ENCODE measurements at places on chromosomes 2 and 18. TPM values are rescaled to one million over a fixed set of nuclear protein-coding genes. Genes with fewer than 3 reads are reported as not detected.

The ASIC4 gene
- total RNA-seq, result 1.0 TPM

The PREPL gene
- 46.1 TPM for total RNA-seq

The MOB1A gene
- 94.6 TPM for total RNA-seq

DNA sequence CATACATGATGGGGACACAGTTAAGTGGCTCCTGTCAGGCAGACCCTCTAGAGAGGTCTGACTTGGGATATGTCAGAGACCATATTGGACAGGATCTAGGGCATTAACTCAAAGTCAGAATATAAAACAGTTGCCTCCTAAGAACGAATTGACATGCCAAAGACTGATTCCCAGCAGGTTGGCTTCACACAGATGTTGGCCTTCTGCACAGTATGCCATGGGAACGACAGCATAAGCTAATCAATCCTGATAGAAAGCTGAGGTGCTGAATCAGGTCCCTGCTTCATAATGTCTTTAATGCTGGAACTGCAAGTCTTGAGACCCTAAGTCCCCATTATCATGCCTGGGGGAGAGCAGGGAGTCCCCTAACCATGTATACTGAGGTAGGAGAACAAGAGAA lies 165.1 kb downstream of the SRBD1 start:
- H3K4me1 ChIP-seq, result peaks cover 5% of the 10 kb centered on the region
- H3K36me3 ChIP-seq, result no peaks in the 10 kb centered on the region
- no peaks in the 10 kb centered on the region for H3K27me3 ChIP-seq

DNA sequence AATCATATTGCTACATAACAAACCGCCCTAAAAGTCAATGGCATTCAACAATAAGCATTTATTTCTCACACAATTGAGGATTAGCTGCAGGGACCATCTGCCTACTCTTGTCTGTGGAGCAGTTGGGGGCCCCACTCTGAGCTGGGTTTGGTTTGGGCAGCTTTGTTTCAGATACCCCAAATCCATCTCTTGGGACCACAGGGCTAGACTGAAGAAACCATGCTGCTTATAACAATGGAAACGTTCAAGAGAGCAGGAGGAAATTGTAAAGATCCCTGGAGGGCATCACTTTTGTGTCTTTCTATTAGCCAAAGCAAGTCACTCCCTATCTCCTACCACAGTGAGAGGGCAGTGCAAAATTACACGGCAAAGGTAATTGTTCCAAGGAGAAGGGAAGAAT lies 146.5 kb upstream of the MGAT5 start:
- peaks cover 2% of the 10 kb centered on the region for H3K27me3 ChIP-seq
- H3K4me3 ChIP-seq, result no peak overlapping the region
- H3K36me3 ChIP-seq, result no peaks in the 10 kb centered on the region
- H3K27ac ChIP-seq, result no peak overlapping the region

DNA sequence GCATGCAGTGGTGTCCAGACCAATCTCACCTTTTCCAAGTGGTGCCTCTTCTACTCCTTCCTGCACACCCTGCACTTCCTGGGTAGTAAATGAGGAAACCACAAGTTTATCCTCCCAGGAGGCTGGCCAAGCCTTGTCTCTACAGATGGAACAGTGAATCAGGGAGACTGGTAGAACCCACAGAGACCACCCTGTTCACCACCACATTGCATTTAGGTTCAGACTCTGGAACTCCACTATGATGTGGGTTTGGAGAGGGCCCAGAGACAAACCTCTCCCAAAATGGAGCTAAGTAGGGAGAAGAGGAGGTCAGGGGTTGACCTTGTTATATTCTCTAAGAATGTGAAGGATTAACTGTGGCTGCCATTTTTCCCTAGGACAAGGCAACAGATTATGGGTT lies 102.8 kb upstream of the FZD7 start:
- no peaks in the 10 kb centered on the region for H3K36me3 ChIP-seq
- no peak overlapping the region for H3K27ac ChIP-seq
- DNase-seq, result no peak
- peaks cover 4% of the 10 kb centered on the region for H3K27me3 ChIP-seq

The TANC1 gene
- 13.2 TPM for total RNA-seq

GRCh38 chr2:72824224-72824842 lies 1.5 kb downstream of the EXOC6B start:
- peaks cover 2% of the 10 kb centered on the region for H3K36me3 ChIP-seq
- no peak for DNase-seq
- no peaks in the 10 kb centered on the region for H3K27me3 ChIP-seq
- H3K4me1 ChIP-seq, result peaks cover 22% of the 10 kb centered on the region
- no peak overlapping the region for H3K27ac ChIP-seq

The UGT1A1 gene
- total RNA-seq, result not detected

GRCh38 chr2:69212238-69213028 lies 174.6 kb downstream of the GFPT1 start:
- no peak for DNase-seq
- peaks cover 16% of the 10 kb centered on the region for H3K36me3 ChIP-seq
- H3K27me3 ChIP-seq, result peaks cover 60% of the 10 kb centered on the region
- peaks cover 8% of the 10 kb centered on the region for H3K4me1 ChIP-seq

DNA sequence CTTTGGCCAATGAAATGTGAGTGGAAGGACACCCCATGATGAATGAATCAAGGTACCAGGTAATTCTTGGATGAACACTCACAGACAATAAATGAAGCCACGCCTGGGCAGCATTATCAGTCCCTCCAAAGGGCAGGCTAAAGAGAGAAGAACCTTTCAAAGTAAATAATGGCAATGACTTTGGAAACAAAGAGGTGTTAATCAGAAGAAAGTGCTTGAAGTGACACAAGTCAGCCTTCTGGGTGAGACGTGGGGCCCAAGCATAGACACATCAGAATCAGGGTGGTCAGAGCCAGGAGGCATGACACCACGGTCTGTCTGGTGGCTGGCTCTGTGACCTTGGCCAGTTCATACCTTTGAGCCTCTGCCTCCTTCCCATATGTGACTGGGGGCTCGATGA lies 103.3 kb downstream of the POLR1A start:
- H3K4me3 ChIP-seq, result no peak overlapping the region
- no peak for DNase-seq
- H3K27ac ChIP-seq, result no peak overlapping the region
- no peaks in the 10 kb centered on the region for H3K27me3 ChIP-seq
- peaks cover 31% of the 10 kb centered on the region for H3K4me1 ChIP-seq

DNA sequence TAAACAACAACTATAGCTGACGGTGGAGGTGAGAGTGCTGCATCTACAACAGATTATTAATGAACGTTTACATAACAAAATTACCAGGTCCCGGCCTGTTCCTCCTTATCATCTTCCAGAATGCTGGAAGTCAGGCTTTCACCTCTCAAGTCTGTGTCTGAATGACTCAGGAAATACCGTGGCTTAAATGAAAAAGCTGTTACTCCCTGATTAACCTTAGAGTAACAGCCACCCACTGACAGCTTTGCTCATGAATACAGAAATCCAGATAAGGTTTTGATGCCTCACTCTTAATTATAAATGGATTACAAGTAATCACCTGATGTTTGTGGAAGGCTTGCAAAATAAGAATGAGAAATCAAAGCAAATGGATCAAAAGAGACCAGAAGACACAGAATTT lies 885.3 kb upstream of the CELF4 start:
- no peak overlapping the region for H3K27ac ChIP-seq
- DNase-seq, result no peak

- no peaks in the 10 kb centered on the region for H3K36me3 ChIP-seq
- DNase-seq, result no peak
- no peak overlapping the region for H3K27ac ChIP-seq
- H3K4me3 ChIP-seq, result no peak overlapping the region
- no peaks in the 10 kb centered on the region for H3K27me3 ChIP-seq
Observed at GRCh38 chr2:19474128-19474527, 115.7 kb upstream of the OSR1 start.

DNA sequence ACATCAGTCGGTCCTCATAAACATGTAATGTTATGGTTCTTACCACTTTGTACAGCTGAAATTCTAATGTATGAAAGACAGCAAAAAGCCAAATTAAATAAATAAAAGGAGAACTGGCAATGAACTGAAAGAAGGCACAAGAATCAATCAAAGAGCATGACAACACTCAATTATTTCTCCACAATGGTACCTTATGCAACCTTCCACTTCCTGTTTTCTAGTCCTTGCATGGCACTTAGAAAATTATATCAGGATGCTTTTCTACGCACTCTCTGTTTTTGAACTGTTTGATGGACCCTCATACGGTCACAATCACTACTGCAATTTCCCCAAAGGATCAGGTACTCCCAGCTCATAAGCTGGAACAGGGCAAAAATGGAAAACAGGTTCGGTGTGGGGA lies 81.6 kb downstream of the EPB41L3 start:
- H3K27me3 ChIP-seq, result no peaks in the 10 kb centered on the region
- no peaks in the 10 kb centered on the region for H3K36me3 ChIP-seq
- H3K27ac ChIP-seq, result no peak overlapping the region
- DNase-seq, result no peak
- peaks cover 3% of the 10 kb centered on the region for H3K4me1 ChIP-seq
- no peak overlapping the region for H3K4me3 ChIP-seq

DNA sequence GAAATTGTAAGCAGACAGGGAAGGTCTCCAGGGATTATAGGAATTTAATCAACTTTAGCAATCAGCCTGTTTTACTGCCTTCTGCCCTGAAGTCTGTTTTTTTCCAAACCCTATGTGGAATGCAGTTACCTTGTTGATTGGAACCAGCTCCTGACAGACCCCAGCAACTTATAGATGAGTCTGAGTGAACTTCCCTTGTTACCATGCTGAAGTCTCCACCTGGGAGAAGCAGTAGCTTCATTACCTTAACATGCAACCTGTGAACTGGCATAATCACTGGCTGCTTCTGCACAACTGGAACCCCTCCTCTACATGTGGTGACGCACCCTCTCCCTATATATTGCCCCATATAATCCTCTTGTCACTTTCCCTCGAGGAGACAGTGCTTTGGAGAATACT lies 226.3 kb upstream of the SPOPL start:
- H3K4me3 ChIP-seq, result no peak overlapping the region
- DNase-seq, result no peak
- H3K27me3 ChIP-seq, result no peaks in the 10 kb centered on the region
- peaks cover 24% of the 10 kb centered on the region for H3K4me1 ChIP-seq

DNA sequence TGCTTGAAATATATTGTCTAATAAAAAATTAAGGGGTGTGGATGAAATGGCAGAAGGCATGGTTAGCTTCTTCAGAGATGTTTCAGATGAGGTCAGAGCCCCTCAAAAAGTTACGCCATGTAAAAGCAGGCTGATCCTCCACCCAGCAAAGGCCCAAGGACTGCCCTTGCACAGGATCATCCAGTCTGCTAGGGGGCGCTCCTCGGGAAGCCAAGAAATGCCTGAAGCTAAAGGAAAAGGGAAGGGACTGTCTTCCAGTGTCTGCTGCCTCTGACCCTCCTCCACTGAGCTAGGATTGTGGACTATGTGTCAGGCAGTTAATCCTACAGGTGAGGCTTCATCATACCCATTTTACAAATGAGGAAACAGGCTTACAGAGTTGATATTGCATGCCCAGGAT lies 33.8 kb upstream of the TEX51 start:
- H3K27ac ChIP-seq, result no peak overlapping the region
- DNase-seq, result no peak
- peaks cover 6% of the 10 kb centered on the region for H3K36me3 ChIP-seq
- H3K27me3 ChIP-seq, result no peaks in the 10 kb centered on the region
- H3K4me1 ChIP-seq, result no peaks in the 10 kb centered on the region

The POU3F3 gene
- total RNA-seq, result 26.7 TPM

- peaks cover 4% of the 10 kb centered on the region for H3K4me1 ChIP-seq
- no peaks in the 10 kb centered on the region for H3K27me3 ChIP-seq
- no peak overlapping the region for H3K4me3 ChIP-seq
- DNase-seq, result no peak
- H3K27ac ChIP-seq, result no peak overlapping the region
Observed at GRCh38 chr18:69778680-69779079, 169.0 kb downstream of the CD226 start.

DNA sequence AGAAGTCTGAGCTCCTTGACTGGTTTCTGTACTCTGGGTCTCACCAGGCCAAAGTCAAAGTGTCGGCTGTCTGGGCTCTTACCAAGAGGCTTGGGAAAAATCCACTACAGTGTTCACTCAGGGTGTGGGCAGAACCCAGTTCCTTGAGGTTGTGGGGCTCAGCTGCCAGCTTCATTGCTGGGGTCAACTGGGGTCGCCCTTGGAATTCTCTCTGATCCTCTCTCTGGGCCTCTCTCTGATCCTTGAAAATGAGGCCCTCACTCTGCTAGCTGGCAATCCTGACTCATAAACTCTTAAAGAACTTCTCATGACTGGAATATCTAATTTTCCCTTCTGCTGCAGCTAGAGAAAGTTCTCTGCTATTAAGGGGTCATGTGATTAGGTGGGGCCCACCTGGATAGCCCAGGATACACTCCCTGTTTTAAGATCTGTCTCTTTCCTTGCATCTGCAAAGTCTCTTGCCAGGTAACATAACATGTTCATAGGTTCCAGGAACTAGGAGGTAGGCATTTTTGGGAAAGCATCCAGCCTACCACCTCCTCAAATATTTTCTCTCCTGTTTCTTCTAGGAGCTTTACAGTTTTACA lies 66.3 kb downstream of the SP110 start:
- no peak overlapping the region for H3K27ac ChIP-seq
- peaks cover 5% of the 10 kb centered on the region for H3K4me1 ChIP-seq
- no peaks in the 10 kb centered on the region for H3K36me3 ChIP-seq
- DNase-seq, result no peak
- no peaks in the 10 kb centered on the region for H3K27me3 ChIP-seq
- no peak overlapping the region for H3K4me3 ChIP-seq

DNA sequence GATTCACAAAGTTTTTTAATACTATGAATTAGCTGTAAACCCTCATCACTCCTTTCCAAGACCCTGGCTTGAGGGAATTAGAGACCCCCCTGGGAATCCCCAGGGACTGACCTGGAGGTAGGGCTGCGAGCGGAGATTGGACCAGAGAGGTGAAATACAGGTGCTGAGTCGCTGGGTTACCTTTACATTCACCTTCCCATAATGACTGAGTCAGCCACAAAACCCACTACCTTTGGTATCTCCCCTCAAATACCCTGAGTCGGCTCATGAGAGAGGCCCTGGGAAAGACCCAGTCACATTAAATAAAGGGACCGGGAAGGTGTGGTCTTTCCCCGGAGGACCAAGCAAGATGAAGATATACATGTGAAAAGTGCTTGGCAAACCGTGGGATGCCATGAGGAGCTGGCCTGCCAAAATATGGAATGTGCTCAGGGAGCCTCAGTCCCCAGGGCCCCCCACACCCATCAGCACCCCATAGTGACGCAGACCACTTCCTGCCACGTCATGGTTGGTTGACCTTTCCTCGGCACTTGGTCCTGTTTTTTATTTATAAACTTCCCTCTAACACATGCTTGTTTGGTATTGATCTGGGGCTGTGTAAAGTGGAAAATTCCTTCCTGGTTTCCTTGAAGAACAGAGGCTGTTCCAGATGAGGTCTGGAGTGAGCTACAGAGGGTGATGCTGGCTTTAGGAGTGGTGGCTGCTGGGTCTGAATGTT lies 51.4 kb downstream of the IL1RL2 start:
- peaks cover 11% of the 10 kb centered on the region for H3K27me3 ChIP-seq
- H3K4me1 ChIP-seq, result peaks cover 5% of the 10 kb centered on the region
- H3K27ac ChIP-seq, result no peak overlapping the region
- no peak overlapping the region for H3K4me3 ChIP-seq

DNA sequence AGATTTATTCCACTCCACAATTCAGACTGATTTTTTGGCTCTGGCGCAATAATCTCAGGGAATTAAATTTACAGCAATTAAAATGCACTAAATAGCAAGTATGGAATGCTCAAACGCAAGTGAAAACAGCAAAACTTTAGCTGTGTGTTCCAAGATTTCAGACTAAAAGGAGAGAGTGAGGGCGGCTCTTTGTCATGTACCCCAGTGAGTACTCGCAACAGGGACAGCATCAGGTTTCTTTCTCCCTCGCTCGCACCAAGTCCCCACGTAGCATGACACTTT lies 1.1 kb downstream of the ROCK2 start:
- no peak for DNase-seq
- peaks cover 71% of the 10 kb centered on the region for H3K4me1 ChIP-seq
- no peaks in the 10 kb centered on the region for H3K36me3 ChIP-seq
- H3K27ac ChIP-seq, result peak overlapping the region; percentile 79
- H3K27me3 ChIP-seq, result no peaks in the 10 kb centered on the region

The IHH gene
- not detected for total RNA-seq

Data from neural crest cell (in vitro differentiated cells).